ENCODE measurements at places on chromosomes 13 and 19. TPM values are rescaled to one million over a fixed set of nuclear protein-coding genes. Genes with fewer than 3 reads are reported as not detected.

DNA sequence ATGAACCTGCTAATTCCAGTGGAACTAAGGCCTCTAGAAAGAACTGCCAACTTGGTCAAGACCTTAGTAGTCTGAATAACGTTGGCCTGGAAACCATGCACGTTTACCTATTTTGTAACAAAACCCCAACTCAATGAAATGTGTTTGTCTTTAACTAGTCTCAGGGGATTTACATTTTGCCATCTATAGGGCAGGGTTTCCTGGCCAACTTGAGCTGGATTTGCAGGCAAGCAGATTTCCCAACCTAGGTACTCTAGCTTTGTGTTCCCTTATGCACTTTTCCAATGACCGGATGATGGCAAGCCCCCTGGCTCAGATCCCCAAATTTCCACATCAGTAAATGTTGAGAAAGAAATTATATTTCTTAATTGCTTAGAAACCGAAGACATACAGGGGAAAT is 114.5 kb downstream of the IRS2 start:
- no peaks in the 10 kb centered on the region for H3K27me3 ChIP-seq
- no peak overlapping the region for H3K27ac ChIP-seq
- no peak overlapping the region for H3K4me3 ChIP-seq

The BICRA gene
- total RNA-seq, result 3.8 TPM

The UBE2S gene
- total RNA-seq, result 41.0 TPM

DNA sequence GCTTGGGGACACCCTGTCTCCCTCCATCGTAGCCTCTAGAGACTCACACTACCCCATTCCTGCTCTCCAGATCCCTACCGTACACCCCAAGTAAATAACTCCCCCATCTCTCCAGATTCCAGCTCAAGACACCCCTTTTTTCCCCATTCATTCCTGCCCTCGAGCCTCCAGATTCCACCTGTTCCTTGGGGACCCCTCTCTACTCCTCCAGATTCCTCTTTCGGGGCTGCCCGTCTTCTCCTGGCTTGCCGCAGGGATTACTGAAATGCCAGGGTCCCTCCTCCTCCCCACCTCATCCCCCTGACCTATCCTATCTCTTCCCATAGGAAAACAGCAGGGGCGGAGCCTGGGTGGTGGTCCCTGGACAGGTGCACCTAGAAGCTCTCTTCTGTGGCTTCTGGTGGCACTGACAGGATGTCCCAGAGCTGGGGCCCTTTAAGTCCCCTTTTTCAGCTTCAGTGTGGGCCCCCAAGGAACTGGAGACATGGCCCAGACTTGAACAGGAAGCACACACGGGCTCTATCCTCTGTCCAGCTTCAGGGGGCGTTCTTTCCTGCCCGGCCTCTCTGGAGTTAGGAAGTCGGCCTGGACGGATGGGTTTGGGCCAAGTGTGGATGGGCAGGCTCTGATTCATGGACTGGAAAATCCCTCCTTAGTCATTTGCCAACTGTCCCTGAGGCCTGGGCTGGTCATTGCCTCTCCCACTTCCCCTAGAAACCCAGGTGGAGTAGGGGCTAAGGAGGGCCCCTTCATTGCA is 1.2 kb downstream of the ZSWIM4 start:
- peak overlapping the region; percentile 89 for H3K27ac ChIP-seq
- H3K4me1 ChIP-seq, result peaks cover 13% of the 10 kb centered on the region
- H3K4me3 ChIP-seq, result peak overlapping the region; percentile 83

The VSTM2B gene
- total RNA-seq, result not detected

The FUT6 gene
- not detected for total RNA-seq

DNA sequence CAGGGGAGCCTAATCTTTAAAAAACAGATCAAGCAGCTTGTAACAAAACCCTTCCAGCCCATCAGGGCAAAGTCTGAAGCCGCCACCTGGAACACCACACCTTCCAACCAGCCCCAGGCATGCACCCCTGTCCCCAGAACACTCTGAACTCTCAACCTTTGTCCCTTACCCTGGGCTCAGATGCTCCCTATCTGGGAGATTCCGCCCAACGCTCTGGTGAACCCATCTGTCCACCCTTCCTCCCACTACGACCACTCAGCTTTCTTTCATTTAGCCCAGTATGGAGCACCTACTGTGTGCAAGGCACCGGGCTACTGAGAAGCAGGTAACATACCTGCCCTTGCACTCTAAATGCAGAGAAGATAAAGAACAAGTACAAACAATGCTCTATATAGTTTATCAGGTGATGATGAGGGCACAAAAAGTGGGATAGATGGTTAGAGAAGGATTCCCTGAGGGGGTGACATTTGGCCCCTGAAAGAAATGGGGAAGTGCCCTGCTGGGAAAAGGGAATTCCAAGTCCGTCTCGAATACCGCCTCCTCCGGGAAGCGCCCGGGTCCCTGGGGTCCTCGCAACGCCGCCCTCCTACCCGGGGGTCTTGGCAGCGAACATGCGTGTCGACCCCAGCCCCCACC is 629 bp downstream of the PEPD start:
- H3K27me3 ChIP-seq, result no peaks in the 10 kb centered on the region
- peaks cover 2% of the 10 kb centered on the region for H3K4me1 ChIP-seq
- H3K36me3 ChIP-seq, result no peaks in the 10 kb centered on the region
- H3K27ac ChIP-seq, result peak overlapping the region; percentile 63
- H3K4me3 ChIP-seq, result peak overlapping the region; percentile 69

The VSIG10L gene
- total RNA-seq, result 0.26 TPM

- peaks cover 12% of the 10 kb centered on the region for H3K36me3 ChIP-seq
- H3K4me3 ChIP-seq, result no peak overlapping the region
- peak overlapping the region; percentile 16 for H3K27ac ChIP-seq
- no peaks in the 10 kb centered on the region for H3K27me3 ChIP-seq
These were observed 7.0 kb downstream of the ARMC6 start for GRCh38 chr19:19040417-19040816.

- no peaks in the 10 kb centered on the region for H3K27me3 ChIP-seq
- no peak overlapping the region for H3K4me3 ChIP-seq
- DNase-seq, result no peak
- H3K4me1 ChIP-seq, result no peaks in the 10 kb centered on the region
- H3K36me3 ChIP-seq, result no peaks in the 10 kb centered on the region
These were observed 28.2 kb downstream of the UNC13A start for GRCh38 chr19:17659996-17660395.

- no peaks in the 10 kb centered on the region for H3K27me3 ChIP-seq
- H3K36me3 ChIP-seq, result no peaks in the 10 kb centered on the region
- H3K4me1 ChIP-seq, result peaks cover 2% of the 10 kb centered on the region
- H3K27ac ChIP-seq, result no peak overlapping the region
- H3K4me3 ChIP-seq, result peak overlapping the region; percentile 26
- DNase-seq, result peak; percentile 84
These were observed 52.9 kb downstream of the OR10H4 start for GRCh38 chr19:16001481-16002312.

DNA sequence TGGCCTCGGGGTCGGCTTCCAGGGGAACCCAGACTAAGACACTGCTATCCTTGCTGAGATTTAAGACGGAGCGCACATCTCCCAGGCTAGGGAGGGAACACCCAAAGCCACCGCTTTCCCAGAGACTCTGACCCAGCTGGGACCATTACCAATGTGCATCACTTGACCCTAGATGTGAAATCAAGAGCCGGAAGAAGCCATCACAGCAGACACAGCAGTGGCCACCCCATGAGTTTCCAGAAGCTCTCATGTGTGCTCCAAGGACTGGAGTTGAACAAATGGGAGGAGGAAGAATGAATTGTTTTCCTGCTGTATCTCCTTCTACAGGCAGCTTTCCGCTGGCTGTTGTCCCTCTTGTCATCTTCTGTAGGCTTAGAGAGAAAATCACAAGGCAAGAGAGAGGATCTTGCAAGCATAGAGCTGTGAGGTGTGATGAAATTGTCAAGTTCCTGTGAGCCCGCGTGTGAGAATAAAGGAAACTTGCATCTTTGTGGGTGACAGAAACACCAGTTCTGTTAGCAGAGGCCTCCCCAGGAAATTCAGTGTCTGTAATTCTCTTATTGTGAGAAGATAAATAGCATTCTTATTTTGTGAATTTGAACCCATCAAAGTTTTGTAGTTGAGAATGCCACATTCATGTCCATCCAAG is 711.8 kb downstream of the UQCRFS1 start:
- no peaks in the 10 kb centered on the region for H3K36me3 ChIP-seq
- no peak for DNase-seq
- H3K4me1 ChIP-seq, result no peaks in the 10 kb centered on the region
- no peak overlapping the region for H3K27ac ChIP-seq
- H3K4me3 ChIP-seq, result no peak overlapping the region
- no peaks in the 10 kb centered on the region for H3K27me3 ChIP-seq

GRCh38 chr13:44434766-44435141 is 61.1 kb downstream of the SERP2 start:
- H3K27ac ChIP-seq, result peak overlapping the region; percentile 20
- H3K4me1 ChIP-seq, result peaks cover 4% of the 10 kb centered on the region
- peak overlapping the region; percentile 55 for H3K4me3 ChIP-seq
- H3K27me3 ChIP-seq, result no peaks in the 10 kb centered on the region
- DNase-seq, result no peak
- peaks cover 2% of the 10 kb centered on the region for H3K36me3 ChIP-seq

GRCh38 chr19:20182222-20182785 is 15.3 kb downstream of the ZNF486 start:
- H3K36me3 ChIP-seq, result no peaks in the 10 kb centered on the region
- no peak overlapping the region for H3K27ac ChIP-seq
- H3K4me1 ChIP-seq, result no peaks in the 10 kb centered on the region
- no peaks in the 10 kb centered on the region for H3K27me3 ChIP-seq
- no peak for DNase-seq

DNA sequence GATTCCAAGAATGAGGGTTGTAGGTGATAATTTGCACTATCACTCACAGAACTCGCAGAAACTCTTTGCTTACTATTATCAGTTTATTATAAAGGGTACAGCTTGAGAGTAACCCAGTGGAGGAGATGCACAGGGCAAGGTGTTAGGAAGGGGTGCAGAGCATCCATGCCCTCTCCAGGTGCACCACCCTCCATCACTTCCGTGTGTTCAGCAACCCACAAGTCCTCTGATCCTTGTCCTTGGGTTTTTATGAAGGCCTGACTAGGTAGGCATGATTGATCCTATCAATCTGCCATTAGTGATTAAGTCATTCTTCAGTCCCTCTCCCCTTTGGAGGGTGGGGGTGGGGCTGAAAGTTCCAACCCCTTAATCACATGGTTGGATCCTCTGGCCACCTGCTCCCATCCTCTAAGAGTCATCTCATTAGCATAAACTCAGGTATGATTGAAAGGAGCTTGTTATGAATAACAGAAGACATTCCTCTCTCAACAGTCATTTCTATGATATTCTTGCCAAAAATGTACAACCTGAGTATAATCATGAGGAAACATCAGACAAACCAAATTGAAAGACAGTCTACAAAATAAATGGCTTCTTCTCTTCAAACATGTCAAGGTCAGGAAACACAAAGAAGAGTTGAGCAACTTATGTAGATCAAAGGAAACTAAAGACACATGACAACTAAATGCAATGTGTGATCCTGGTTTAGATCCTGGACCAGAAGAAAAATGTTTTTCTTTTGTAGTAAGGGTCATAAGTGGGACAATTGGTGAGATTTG is 225.4 kb downstream of the PCCA start:
- no peak for DNase-seq
- H3K4me3 ChIP-seq, result no peak overlapping the region
- H3K4me1 ChIP-seq, result no peaks in the 10 kb centered on the region
- no peaks in the 10 kb centered on the region for H3K27me3 ChIP-seq
- H3K36me3 ChIP-seq, result no peaks in the 10 kb centered on the region
- no peak overlapping the region for H3K27ac ChIP-seq

DNA sequence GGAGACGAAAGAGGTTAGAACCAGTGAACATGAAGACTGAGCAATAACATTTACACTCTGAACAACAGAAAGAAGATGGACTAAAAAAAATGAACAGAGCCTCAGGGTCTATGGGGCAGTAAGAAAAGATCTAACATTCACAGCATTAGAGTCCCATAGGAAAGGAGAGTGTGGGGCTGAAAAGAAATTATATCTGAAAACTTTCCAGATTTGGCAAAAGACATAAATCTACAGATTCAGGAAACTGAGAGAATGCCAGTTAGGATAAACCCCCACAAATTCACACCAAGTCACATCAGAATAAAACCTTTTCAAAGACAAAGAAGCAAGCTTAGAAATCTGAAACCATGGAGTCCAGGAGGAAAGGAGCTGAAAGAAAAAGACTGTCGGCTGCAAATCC is 20.3 kb upstream of the TUBGCP3 start:
- DNase-seq, result no peak
- H3K4me3 ChIP-seq, result no peak overlapping the region
- H3K27ac ChIP-seq, result no peak overlapping the region
- no peaks in the 10 kb centered on the region for H3K27me3 ChIP-seq
- H3K36me3 ChIP-seq, result no peaks in the 10 kb centered on the region

The RASL11A gene
- total RNA-seq, result 82.2 TPM

The SELENOV gene
- total RNA-seq, result not detected

DNA sequence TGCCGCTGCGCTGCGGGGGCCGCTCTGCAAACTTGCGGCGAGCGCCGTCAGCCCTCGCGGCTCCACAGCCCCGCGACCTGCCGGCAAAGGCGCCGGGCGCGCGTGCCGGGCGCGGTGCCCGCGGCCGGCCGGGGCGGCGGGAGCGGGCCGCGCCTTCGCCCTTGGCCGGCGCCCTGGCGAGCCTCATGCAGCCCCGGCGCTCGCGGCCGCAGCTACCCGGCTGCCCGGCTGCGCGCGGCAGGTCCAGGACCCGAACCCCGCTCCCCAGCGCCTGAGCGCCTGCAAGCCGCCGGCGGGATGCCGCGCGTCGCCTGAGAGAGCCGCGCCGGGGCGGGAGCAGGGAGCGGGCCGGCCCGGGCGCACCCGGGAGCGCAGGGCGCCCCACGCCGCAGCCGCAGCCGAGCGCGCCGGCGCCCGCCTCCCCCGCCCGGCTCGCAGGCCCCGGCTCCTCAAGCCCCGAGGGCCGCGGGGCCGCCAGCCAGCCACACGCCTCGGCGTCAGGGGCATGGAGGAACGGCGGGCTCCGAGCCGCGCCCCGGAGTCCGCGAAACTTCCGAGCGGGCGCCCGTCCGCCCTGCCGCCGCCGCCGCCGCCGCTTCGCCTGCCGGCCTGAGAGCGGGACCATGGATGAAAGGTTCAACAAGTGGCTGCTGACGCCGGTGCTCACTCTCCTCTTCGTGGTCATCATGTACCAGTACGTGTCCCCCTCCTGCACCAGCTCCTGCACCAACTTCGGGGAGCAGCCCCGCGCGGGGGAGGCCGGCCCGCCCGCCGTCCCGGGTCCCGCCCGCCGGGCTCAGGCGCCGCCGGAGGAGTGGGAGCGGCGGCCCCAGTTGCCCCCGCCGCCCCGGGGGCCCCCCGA is 564 bp downstream of the HS6ST3 start:
- peaks cover 38% of the 10 kb centered on the region for H3K27me3 ChIP-seq
- H3K36me3 ChIP-seq, result no peaks in the 10 kb centered on the region
- DNase-seq, result peak; percentile 10
- H3K4me1 ChIP-seq, result peaks cover 3% of the 10 kb centered on the region
- H3K4me3 ChIP-seq, result peak overlapping the region; percentile 44

The TFPT gene
- total RNA-seq, result 16.7 TPM

GRCh38 chr19:30559446-30559845 is 187.3 kb downstream of the ZNF536 start:
- no peaks in the 10 kb centered on the region for H3K27me3 ChIP-seq
- H3K27ac ChIP-seq, result no peak overlapping the region
- no peak overlapping the region for H3K4me3 ChIP-seq
- no peaks in the 10 kb centered on the region for H3K36me3 ChIP-seq
- DNase-seq, result no peak
- H3K4me1 ChIP-seq, result no peaks in the 10 kb centered on the region

- no peak overlapping the region for H3K4me3 ChIP-seq
- H3K4me1 ChIP-seq, result no peaks in the 10 kb centered on the region
- DNase-seq, result peak; percentile 36
- H3K27ac ChIP-seq, result no peak overlapping the region
- H3K36me3 ChIP-seq, result no peaks in the 10 kb centered on the region
These were observed 4.4 kb upstream of the ATP1A3 start for GRCh38 chr19:41998246-41999020.

GRCh38 chr19:37926711-37927110 is 19.7 kb downstream of the SIPA1L3 start:
- H3K4me3 ChIP-seq, result no peak overlapping the region
- H3K4me1 ChIP-seq, result peaks cover under 1% of the 10 kb centered on the region
- H3K27me3 ChIP-seq, result no peaks in the 10 kb centered on the region
- no peak overlapping the region for H3K27ac ChIP-seq

The LILRB4 gene
- not detected for total RNA-seq
